AG09319 (cell line): ENCODE measurements at places on chromosomes 16 and 17.
A peak's percentile ranks its signal among the peaks of the same experiment; 100 is the strongest.

DNA sequence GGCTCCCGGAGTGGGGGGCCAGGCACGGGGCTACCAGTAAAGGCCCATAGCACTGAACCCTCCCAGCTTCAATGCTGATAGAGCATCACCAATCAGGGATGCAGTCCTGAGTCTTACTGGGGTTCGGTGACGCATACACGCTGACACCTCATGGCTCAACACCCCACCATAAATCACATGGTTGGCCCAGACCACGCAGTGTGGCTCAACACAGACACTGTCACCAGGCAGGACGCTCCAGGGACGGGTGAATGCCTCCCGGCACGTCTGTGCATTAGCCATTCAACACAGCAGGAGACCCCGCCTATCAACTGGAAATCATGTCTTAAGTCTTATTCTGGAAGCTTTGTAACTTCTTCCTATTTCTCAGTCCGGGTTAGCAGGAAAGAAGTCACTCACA lies 35.0 kb downstream of the NECAB2 start:
- DNase-seq = no peak

DNA sequence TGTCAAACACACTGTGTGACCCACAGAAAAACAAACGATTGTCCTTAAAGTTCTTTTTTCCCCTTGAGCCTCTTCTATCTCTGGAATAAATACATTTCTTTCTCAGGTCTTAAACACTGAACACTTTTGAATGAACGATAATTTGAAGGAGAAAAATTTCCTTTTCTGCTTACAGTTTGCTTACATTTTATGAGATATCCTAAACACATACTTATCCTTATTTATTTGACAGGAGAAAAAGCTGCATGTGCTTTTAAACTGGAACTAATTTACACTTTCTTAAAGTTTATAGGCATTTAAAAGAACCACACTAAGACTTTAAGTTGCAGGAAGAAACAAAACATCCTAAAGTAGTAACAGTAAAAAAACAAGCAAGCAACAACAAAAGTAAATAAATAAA lies 4.7 kb upstream of the IGF2BP1 start:
- no peak for DNase-seq

- DNase-seq = no peak
Measured at GRCh38 chr17:75403131-75403530, 2.3 kb downstream of the GRB2 start.

DNA sequence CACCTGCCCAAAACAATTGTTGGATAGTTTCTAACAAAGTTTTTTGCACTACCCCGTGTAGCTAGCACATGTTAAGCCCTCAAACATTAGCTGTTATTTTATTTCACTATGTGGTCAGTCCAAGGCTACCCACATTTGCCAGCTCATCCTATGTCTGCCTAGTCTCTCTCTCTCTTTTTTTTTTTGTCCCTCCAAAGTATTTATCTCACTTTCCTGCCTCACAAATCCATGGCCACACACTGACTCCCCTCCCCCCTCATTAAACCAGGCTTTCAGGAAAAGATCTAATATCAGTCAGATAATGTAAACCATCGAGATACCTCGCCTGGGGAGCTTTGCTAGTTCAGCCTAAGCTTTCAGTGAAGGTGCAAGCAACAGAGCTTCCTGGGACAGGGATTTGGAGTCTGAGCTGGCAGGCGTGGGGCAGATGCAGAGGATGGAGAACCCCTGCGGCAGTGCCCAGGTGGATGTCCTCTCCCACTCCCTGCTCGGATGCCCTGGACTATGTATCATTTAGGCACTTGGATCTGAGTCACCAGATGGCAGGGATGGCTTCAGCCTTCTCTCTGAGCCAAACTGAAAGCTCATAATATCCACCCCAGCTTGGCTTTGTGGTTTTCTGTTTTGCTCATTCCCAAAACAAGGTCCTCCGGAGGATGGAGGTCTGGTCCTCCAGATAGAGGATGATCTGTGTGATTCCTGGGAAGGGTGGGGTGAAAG lies 73.7 kb upstream of the FOXF1 start:
- no peak for DNase-seq

DNA sequence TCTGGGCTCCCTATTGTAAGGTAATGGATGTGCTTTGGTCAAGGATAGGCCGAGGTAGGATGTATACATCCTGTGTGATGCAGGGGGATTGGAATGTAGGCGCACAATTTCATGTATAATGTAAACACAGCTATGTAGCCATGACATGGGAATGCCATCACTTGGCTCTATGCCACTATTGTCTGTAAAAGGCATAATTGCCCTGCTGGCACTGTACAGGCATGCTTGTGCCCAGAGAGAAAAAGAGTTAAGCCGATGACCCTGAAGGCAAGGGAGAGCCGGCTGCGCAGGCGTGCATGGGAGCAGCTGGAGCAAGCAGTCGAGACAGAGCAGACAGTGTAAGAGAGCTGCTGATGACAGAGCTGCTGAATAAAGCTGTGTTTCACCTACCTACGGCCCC lies 212.5 kb upstream of the CPHXL start:
- DNase-seq = no peak

- DNase-seq = peak; percentile 37
Measured at GRCh38 chr16:11312718-11313492, 31.8 kb upstream of the PRM1 start.

DNA sequence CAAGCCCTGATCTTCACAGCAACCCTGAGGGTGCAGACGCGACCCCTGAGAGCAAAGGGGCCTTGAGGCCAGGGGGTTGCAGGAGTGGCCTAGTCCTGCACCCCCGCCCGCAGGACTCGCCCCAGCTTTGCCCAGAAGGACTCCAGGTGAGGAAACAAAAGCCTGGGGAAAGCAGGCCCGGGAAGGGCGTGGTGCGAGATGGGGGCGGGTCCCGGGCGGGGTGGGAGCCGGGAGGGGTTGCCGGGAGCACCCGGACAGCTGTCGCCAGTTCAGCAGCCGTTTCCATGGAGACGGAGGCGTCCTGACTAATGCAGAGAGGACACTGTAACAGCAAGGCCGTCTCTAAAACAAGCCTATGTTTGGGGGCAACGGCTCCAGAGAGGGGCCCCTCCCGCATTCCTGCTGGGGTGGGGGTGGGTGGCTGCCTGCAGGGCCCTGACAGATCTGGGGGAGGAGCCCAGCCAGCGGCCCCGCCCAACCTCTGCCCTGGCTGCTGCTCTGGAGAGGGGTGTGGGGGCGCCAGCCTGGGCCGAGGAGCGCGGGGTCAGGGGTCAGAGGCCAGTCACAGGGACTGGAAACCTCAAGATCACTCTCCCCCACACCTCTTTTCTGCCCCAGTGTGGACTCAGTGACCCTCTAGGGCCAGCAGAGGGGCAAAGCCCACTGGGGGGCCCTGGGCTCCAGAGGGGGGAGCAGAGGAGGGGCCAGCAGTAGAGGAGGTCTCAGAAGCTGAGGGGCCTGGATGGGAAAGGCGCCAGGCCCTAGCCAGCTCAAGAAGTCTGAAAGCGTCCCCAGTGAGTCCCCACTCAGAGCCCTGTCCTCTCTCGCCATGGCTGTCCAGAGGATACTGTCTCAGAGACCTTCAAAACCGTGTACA lies 3.1 kb upstream of the TPPP3 start:
- no peak for DNase-seq

- DNase-seq = no peak
Measured at GRCh38 chr17:27573971-27574525, 56.9 kb upstream of the LGALS9 start.

GRCh38 chr16:4217204-4218131 lies 24.4 kb downstream of the SRL start:
- DNase-seq = no peak

DNA sequence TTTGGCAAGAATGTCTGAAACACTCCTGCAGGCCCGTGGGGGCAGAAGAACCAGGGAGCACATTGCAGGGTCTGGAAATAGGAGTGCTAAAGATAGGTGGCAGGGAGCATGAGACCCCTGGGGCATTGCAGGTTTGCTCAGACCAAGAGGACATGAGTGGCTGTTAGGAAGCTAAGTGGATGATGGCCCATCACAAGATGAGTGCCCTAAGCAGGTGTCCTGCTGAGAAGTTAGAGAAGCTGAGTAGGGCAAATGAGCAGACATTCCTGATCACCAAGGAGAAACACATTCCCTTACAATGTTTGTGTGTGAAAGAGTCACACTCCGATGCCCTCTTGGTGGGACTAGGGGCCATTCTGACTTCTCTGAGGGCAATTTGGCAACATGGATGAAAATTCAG lies 9.9 kb downstream of the MLYCD start:
- no peak for DNase-seq

GRCh38 chr17:49378311-49378710 lies 16.3 kb upstream of the ZNF652 start:
- no peak for DNase-seq

DNA sequence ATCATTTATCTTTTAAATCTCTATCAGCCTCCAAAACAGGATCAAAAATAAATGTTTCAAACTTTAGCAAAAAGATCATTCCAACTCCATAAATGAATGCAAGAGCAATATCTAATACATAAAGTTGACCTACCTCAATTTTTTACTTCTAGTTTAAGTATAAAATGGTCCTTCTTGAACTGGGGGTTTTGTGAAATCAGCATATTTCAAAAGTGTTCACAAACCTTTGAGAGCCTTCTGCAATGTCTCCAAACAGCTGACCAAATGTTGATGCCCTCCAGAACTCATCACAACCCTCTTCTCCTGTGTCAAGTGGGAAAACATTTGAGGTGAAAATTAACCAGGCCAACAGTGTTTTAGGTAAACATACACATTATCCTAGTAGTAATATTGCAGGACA lies 7.7 kb downstream of the MED1 start:
- no peak for DNase-seq

- no peak for DNase-seq
Measured at GRCh38 chr17:596763-597644, 117.6 kb downstream of the VPS53 start.
